ENCODE measurements at places on chromosomes 4 and X. TPM values are rescaled to one million over a fixed set of nuclear protein-coding genes. Genes with fewer than 3 reads are reported as not detected.

DNA sequence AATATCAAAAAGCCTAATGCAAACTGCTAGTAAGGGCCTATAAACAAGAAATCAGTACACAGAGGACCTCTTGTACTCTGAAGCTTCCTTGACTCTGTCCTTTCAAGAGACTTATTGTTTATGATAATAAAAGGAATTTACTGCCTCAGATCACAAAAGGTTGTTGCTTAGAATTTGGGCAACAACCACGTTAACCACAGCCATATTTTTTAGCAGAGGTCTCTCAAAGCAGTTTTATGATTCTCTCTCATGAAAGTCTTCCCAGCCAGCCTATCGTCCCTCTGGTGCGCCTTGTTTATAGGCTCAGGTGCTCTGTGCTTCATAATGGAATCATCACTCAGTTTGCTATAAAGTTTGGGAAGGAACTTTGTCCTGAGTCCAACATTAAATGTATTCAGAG lies 270.6 kb downstream of the RCHY1 start:
- DNase-seq = no peak

GRCh38 chr4:37760840-37761239 lies 65.6 kb upstream of the PGM2 start:
- DNase-seq = no peak

GRCh38 chr4:54378461-54378860 lies 149.4 kb downstream of the PDGFRA start:
- DNase-seq = no peak

SPCS3 gene
- total RNA-seq = 114 TPM
